H1 (cell line): ENCODE measurements at places on chromosomes 4 and X.
A peak's percentile ranks its signal among the peaks of the same experiment; 100 is the strongest.

DNA sequence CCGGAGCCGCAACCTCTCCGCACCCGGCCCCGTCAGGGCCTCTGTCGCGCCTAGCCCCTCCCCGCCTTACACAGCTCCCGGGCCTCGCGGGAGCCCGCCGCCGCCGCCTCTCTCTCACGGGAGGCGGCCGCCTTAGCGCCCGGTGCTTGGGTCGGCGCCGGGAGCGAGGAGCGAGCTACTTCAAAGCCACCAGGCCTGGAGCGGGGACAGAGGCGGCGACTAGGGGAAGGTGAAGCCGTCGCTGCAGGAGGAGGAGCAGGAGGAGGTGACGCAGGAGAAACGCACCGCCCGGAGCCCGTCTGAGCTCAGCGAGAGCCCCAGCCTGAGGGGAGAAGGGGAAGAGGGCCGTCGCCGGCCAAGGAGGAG, 250 bp downstream of the USP9X start:
- DNase-seq, result no peak

- no peak for DNase-seq
Measured at GRCh38 chr4:27098034-27098433, 237.4 kb downstream of the STIM2 start.

- DNase-seq, result peak; percentile 15
Measured at GRCh38 chrX:39859991-39860861, 237.5 kb downstream of the BCOR start.

DNA sequence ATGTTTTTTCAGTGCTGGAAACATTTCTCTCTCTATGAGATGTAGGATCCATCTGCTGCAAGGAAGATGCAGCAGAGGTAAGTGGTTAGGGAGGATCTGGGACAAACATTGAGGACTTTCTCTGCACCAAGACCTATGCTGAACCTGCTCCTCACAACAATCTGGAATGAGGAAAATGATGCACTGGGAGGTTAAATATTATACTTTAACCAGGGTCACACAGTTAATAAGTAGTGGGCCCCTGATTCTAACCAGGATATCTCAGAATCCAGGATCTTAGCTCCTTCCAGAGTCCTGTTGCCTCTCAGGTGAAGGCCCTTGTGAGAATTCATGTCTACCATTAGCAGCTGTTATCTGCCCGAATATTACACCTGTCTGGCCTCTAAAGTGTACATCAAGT, 7.0 kb downstream of the CXCL9 start:
- DNase-seq, result no peak

DNA sequence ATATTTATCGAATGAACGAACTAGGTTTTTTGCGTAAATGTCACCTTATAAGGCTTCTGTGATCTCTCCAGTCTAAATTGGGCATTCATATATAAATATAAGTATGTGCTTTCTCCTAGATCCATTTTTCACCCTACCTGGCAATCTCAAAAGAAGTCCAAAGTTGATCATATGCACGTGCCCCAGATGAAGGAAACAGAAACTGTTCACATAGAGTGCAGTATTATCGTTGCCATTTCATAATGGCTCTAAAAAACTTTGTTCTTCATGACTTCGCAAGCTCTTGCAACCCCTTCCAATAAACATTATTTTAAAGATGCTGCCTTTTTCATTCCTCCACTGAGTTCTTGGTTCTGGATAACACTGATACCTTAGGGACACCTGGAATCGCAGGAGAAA, 708 bp downstream of the INTS12 start:
- no peak for DNase-seq

GRCh38 chrX:9260603-9261002, 204.3 kb upstream of the TBL1X start:
- no peak for DNase-seq

GRCh38 chr4:185821029-185821419, 9.0 kb upstream of the SORBS2 start:
- no peak for DNase-seq

DNA sequence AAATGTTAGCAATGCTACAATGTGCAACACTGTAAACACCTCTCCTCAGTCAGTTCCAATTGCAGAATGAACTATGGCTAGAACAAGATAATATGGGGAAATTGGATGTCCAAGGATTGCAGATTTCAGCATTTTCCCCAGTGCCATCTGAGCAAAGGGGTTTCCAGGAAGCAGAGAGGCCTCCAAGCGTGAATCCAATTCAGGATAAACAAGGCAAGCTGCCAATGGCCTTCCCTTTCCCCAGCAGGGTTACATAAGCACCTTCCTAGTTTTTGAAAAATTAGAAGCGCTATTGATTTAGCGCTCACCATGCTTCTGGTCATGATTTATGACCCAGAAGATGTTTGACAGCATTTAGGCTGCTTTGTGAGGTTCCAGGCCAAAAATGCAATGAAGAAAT, 223.0 kb upstream of the GATB start:
- DNase-seq, result no peak
